ENCODE measurements at places on chromosomes 2 and 18. TPM values are rescaled to one million over a fixed set of nuclear protein-coding genes. Genes with fewer than 3 reads are reported as not detected.

DNA sequence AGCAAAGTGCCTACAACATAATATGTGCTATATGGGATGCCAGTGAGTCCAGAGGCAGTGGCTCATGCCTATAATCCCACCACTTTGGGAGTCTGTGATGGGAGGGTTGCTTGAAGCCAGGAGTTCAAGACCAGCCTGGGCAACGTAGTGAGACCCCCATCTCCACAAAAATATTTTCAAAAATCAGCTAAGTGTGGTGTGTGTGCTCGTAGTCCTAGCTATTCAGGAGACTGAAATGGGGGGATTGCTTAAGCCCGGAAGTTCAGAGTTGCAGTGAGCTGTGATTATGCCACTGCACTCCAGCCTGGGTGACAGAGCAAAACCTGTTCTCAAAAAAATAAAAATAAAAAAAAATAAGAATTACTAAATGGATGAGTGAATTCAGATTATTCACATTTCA is 23.4 kb downstream of the OTX1 start:
- DNase-seq, result no peak

Gene TOGARAM2
- 0.73 TPM for total RNA-seq

GRCh38 chr18:35127201-35127600 is 86.0 kb downstream of the MAPRE2 start:
- DNase-seq, result no peak

Gene GRHL1
- 2.5 TPM for total RNA-seq

Gene PTPRM
- 59.6 TPM for total RNA-seq

Gene NPAS2
- 5.8 TPM for total RNA-seq

DNA sequence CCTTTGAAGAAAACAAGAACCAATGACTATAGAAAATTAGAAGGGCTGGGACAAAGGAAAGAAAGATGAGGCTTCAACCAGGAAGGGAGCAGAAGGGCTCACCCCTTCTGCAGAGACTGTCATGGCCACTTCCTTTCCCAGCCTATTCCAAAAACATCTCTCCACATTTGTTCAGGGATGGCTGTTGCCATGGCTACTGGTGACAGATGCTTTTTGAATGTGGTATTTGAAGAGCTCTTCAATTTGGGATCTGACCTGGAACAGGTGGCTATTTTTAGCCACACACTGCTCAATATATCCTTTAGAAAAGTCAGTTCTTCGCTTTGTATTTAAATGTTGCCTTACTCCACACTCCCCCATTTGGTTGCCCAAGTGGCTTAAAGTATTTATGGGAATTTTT is 64.1 kb upstream of the LCLAT1 start:
- DNase-seq, result no peak

Gene RGPD3
- total RNA-seq, result 0.10 TPM

Gene AAK1
- 110 TPM for total RNA-seq
